Brain microvascular endothelial cell (primary cell): ENCODE measurements at places on chromosomes 16 and 17.
A peak's percentile ranks its signal among the peaks of the same experiment; 100 is the strongest.

- no peak for DNase-seq
Measured at GRCh38 chr16:591892-592517, 2.1 kb downstream of the RAB40C start.

GRCh38 chr16:90018297-90018651, 982 bp downstream of the DBNDD1 start:
- DNase-seq, result no peak

DNA sequence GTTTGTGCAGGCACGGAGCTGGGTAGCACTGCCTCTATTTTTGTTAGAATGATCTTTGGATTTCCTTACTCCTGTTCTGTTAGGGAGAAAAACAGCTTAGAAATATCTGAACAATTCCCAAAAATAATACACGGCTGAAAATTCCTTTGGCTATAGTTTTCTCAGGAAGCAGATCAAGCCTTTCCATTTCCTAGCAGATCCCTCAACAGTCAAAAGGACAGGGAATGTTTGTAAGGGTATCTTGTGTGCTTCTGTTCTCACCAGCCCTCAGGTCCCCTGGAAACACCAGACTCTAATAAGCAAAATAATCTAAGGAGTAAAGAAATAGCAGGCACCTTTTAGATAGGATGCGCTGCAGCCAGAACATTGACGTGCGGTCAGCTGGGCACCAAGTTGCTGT, 30.5 kb upstream of the WSB1 start:
- no peak for DNase-seq

GRCh38 chr17:47316311-47316710, 7.4 kb upstream of the EFCAB13 start:
- no peak for DNase-seq

- no peak for DNase-seq
Measured at GRCh38 chr17:3818786-3819185, 17.8 kb upstream of the ITGAE start.

DNA sequence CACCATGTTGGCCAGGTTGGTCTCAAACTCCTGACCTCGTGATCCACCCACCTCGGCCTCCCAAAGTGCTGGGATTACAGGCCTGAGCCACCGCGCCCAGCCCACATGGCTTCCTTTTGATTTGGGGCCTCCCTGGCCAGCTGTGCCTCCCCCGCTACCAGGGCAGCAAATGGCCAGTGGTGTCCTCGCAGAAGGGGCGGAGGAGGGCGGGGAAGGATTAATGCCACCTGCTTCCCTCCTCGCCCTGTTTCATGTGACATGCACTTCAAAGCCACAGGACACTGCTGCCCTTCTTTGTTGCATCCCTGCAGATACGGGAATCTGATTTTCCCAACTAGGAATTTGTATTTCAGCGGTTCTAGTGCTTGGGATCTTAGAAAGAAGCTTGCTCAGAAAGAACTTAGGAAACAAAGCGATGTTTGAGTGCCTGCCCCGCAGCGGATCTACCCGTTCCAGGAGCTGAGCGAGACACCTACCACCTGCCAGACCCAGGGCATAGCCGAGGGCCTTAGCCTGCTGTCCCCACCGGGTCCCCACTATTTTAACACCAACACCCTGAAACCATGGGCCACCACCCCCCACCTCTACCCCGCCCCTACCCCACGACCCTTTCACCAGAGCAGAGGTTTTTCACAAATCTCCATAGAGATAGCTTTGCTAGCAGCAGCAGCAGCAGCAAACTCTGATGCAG, 37.7 kb upstream of the CCDC182 start:
- DNase-seq, result no peak

- DNase-seq, result no peak
Measured at GRCh38 chr17:82657926-82658325, 9.7 kb upstream of the WDR45B start.

DNA sequence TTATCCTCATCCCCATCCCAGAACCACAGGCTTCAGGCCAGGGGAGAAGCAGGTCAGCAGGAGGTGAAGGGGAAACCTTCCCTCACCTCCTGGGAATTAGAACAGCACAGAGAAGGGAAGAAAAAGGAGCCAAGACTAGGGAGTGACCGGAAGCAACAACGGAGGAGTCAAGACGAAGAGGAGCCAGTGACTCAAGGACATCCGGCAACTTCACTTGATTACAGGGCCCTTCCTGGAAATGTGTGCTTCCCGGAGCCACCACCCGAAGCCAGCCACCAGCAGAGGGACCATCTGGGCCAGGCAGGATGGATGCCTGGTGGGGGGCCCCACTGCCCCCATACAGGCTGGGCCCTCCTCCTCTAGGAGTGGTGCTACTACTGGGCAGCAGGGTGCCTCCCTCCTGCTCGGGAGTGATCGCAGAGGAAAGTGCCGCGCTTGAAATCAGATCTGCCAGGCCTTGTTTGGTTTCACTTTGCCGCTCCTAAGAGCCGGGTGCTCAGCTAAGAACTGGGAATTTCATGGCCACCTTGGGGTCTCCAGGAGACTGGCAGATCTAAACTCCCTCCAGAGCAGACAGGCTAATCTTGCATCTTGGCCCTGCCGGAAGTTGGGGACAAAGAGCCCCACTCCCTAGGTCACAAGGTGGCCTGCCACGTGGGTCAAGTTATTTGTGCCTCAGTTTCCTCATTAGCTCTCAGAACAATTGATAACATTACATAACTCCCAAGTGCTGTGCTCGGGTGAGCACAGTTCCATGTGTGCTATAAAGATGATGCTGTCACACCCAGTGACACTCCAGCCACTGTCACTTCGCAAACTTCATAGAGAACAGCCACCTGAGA, 6.6 kb downstream of the CDC42EP4 start:
- peak; percentile 70 for DNase-seq

DNA sequence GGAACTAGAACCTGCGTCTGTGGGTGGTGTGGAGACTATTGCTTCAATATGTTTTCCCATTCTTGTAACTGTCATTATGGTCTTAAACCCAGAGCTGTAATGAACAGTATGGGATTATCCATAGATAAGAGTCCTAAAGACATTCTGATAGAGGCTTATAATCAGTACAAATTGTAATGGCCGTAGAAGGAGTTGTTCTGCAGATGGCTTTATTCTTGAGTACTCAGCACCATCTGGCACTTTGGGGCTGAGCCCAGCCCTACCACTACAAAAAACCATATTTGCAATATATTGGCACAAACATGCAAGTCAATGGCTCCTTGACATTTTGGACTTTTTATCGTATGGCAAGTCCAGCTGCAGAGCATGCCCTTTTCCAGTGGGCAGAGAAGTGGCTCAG, 150.0 kb downstream of the HS3ST4 start:
- DNase-seq, result no peak

- no peak for DNase-seq
Measured at GRCh38 chr16:48608452-48608851, 1.5 kb downstream of the N4BP1 start.

DNA sequence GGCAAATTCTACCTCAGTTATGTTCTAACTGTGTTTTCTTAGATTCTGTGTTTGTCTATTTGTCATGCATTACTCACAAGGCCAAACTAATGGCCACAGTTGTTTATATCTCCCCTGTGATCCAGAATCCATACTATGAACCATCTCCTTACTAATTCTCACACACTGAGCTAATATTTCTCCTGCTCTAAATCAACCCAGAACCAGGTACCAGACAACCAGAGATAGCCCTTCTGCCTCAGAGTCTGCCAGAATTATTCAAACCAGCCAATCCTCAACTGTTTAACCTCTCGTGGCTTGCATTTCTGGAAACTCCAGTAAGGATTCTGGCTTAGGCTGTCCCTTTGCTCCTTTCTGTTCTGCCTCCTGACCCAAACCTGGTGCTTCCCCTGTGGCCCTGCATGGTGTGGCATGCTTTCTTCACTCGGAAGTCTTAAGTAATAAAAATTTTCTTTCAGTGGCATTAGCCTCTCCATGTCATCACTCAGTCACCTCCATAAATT, 59.4 kb downstream of the EFCAB5 start:
- DNase-seq, result no peak

DNA sequence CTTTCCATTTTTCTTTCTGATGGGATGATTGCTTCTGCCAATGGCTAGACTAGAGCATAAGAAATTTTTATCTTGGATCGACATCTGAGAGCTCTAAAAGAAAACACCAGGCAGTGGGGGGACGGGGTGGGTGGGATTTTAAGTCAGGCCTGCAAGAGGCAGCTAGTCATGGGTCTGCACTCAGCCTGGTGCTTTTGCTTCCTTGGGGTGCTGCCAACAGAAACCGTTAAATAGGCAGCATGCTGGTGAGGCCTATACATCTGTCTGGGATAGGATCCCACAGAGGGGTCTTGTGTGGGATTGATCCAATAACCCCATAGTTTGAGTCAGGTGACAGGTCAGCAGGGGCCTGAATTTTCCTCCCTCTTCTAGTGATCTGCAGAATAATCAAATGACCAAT, 26.9 kb downstream of the ZNRF1 start:
- peak; percentile 49 for DNase-seq

DNA sequence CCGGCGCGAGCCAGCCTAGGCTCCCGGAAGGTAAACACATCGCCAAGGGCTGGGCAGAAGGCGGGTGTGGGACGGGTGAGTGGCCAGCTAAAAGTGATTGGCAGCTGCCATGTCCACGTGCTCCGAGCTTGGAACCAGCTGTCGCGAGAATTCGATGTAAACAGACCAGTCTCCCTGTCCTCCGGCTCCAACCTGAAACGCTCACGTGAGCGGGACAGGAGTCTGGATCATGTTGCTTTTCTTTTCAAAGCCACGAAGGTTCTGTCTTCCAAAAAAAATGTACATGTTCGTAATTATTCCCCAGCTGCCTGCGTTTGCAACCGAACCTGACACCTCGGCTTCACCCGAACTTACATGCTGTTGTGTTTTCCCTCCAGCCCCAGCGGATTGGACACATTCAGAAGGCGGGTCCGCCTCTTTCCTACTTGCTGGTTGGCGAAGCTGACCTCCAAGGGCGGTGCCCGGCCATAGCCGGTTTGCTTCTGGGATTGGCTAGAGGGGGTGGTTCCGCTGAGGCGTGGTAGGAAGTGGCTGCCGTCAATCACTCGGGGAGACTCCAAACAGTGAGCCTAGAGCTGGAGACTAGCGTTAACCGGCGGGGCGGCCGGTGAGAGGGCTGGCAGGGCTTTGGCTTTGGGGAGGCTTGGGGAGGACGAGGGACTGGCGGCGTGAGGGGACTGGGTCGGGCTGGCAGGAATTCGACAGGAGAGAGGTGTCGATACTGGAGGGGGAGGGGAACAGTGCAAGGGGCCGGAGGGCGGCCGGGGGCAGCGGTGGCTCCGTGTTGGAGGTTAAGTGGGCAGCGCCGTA, at the start of gene BCAS3:
TSS of gene BCAS3 (plus strand) at position 544 of the 810 bp plus-strand sequence.
- DNase-seq, result peak; percentile 99

GRCh38 chr17:15649861-15650421, 30.4 kb upstream of the FBXW10B start:
- DNase-seq, result peak; percentile 24

DNA sequence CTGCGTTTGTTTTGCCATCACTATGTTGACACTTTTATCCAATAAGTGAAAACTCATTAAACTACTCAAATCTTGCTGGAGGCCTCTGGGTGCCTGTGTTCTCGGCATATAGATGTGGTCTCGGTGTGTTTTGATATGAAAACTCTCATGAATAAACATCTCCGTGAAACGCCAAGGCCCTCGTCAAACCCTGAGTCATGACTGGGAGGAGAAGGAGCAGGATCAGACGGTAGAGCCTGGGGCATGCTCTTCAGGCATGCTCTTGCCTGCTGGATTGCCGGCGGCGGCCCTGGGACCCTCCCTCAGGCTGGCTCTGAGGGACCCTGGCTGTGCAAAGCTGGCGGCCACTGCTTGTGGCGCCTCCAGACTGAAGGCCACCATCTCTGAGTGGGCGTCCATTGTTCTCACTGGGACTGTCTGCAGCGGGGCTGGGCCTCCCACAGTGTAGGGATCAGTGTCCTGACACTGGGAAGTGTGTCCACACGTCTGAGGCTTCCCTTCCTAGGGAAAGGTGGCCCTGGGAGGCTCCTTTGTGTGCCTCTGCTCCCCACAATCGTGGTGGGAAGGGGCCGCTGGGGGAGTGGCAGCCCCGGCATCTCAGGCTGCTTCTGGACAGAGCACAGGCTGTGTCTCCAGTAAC, 1.7 kb upstream of the NPB start:
- peak; percentile 40 for DNase-seq

DNA sequence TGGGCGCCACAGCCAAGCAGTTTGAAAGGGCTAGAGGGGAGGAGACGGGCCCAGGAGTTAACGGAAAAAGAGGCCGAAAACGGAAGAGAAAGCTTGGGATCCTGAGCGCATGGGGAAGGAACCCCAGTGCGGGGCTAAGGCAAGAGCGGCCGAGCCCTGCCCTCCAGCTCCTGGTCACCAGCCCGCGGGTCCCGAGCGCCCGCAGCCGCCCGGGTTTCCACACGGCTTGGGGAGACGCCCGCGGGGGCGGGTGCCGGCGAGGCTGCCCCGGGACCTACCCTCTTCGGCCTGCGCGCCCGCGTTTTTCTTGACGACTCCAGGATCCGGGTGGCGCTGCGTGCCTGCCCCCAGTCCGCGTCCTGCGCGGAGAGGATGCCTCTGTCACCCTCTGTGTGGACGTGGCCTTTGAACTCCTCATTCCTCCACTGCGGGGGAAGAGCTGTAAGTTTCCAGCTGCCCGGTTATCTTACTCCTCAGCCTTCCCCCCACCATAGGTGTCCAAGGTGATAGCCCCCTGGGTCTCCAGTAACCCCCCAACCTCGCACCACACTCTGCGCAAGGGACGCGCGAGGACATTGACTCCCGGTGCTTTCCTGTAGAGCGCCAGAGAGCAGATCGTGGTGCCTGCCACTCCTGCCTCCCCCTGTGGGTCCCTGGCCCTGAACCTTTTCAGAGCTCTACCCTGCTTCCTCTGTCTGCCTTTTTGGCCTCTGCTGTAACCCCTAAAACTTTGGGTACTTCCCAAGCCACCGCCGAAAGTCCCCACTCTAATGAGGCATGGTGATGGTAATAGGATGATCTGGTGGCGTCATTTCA, 1.7 kb upstream of the CDH11 start:
- DNase-seq, result no peak

DNA sequence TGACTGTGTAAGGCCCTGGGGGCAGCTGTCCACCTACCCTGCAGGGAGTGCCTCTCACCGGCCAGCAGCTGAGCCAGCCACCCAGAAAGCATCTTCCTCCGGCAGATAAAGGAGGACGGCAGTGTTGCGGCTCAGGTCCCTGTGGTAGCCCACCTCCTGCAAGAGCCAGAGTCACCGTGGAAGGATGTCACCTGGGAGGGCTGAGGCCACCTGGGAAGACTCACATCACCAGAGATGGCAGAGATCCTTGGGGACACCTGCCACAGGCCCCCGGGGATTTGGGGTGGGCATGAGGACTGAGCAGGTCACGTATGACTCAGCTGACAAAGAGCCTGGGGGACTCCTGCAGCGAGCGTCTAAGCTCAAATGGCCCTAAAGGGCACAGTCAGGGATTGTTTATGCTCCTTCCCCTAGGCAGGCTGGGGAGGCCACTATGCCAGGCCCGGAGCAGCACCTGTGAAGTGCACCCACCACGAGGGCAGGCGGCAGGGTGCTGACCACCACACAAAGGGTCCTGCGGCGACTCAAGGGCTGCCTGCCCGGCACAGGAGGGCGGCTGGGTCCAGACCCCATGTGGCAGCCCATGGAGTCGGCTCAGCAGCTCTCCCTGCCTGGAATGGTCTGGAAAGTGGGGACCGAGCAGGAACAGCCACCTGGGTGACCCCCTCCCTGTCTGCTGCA, 44.1 kb downstream of the TNFRSF13B start:
- no peak for DNase-seq
